ENCODE measurements at places on chromosomes 16 and 17.

GRCh38 chr17:44971776-44972483 lies 3.8 kb upstream of the C1QL1 start:
- DNase-seq = no peak

DNA sequence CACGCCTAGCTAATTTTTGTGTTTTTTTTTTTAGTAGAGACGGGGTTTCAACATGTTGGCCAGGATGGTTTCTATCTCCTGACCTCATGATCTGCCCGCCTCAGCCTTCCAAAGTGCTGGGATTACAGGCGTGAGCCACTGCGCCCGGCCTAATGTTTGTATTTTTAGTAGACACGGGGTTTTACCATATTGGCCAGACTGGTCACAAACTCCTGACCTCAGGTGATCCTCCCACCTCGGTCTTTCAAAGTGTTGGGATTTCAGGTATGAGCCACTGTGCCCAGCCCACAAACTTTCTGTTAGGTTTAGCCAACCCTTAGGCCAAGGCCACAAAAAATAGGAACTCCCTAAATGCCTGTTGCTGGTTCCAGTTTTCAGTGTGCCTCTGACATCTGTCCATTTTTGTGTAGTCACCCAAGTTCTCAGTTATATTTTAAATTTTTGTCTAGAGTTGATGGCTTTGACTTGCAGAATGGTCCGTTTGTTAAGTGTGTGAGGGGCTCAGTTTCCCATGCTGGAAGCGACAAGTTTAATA lies 12.7 kb downstream of the CCL16 start:
- DNase-seq = no peak

GRCh38 chr16:61812251-61812650 lies 224.0 kb downstream of the CDH8 start:
- DNase-seq = no peak

GRCh38 chr16:63623551-63624039 lies 1498.3 kb downstream of the CDH11 start:
- DNase-seq = no peak

DNA sequence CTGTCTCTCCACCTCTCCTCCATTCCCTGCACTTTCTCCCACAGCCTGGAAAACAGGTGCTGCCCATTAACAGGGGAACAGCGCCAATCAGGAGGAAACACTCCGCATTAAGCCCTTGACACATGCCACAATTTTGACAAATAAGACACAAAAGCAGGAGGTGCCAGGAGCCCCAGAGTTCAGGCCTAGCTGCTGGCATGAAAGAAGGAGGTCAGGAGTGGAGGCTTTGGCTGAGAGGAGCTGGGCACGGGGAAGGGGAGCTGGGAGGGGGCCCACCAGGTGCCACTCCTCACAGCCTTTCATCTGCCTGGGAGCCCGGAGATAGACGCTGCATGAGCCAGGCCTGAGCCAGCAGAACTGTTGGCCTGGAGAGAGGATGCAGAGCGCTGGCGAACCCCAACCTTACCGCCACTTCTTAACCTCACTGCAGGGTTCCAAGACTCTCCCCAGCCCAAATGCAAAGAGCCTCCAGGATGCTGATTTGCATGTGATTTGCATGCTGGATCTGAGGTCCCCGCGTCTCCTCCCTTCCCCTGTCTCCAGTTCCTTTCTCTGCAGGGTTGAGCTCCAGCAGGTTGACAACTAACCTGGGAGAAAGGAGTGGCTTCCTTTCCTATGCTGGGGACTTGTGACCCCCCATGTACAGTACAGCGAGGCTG lies 139.8 kb upstream of the SDK2 start:
- no peak for DNase-seq

DNA sequence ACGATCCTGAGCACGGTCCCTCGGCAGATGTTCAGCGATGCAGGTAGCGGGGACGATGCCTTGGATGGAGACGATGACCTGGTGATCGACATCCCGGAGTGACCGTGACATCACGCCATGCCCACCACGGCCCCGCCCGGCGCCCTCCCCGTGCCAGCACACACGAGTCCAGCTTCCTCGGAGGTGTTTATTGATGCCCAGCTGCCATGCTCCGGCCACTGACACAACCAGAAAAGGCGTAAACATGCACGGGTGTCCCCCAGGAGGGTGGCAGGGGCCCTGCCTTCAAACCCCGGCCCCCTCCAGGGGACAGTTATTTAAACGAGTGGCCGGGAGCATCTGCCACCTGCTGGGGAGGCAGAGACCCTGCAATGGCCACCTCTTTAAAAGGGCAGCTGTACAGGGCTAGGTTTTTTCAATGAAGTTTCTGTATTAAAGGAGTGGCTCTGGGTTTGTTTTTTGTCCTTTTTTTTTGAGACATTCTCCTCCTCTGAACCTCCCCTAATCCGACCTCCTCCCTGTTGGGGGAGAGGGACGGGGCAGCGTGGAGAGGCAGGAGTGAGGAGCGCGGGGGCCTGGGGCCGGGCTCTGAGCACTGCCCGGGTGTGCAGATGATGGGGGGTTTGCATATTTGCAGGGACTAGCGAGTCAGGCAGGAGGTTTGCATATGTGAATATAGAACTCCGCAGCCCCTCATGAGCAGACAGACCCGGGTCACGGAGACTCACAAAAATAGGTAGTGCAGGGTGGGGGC lies 5.3 kb downstream of the DOC2A start:
- no peak for DNase-seq

- no peak for DNase-seq
Measured at GRCh38 chr17:4960279-4960922, 7.2 kb downstream of the SPAG7 start.

- DNase-seq = no peak
Measured at GRCh38 chr17:50799582-50799981, 32.3 kb upstream of the ANKRD40CL start.

GRCh38 chr17:15220785-15221184 lies 44.3 kb downstream of the PMP22 start:
- no peak for DNase-seq

DNA sequence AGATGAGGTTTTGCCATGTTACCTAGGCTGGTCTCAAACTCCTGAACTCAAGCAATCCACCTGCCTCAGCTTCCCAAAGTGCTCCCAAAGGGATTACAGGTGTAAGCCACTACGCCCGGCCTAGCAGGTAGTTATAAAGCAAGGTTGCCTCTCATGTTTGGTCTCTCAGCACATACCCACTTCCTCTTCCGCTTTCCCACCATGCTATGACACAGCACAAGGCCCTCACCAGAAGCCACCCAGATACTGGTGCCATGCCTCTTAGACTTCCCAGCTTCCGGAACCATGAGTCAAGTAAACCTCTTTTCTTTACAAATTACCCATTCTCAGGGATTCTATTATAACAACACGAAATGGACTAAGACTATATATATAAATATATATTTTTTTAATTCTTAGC lies 143.6 kb downstream of the COPRS start:
- DNase-seq = no peak

- no peak for DNase-seq
Measured at GRCh38 chr17:45902892-45903346, 8.6 kb downstream of the MAPT start.

DNA sequence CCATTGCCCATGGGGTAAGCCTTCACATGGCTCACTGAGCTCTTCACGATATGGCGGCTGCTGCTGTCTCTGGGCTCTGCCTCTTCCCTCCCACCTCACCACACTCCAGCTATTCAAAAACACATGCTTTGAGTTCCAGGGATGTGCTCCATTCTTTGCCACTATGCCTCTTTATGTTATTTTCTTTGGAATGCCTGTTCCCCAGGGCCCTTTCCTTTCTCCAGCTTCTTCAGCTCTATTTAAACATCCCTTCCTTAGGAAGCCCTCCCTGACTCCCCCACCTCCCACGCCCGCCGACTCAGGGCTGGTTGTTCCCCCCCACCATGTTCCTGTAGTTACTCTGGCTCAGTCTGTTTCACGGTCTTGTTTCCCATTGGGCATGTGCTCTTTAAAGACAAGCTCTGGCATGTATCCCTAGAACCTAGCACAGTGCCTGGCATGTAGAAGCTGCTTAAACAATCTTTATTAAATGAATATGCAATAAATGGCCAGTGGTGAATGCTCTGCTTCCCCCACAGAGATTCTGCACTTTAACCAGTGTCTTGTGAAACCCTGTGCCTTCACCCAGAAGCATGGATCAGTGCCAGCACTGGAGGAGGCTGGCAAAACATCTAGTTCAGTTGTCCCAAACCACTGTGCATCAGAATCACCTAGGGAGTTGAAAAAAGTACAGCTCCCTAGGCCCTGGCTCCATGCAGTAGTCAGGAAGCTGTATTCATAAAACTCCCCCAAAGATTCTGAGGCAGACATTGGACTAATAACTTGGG lies 6.9 kb downstream of the MYCBPAP start:
- DNase-seq = no peak

- no peak for DNase-seq
Measured at GRCh38 chr16:30760001-30760559, 1.8 kb downstream of the CFAP119 start.

GRCh38 chr17:48732688-48733629 lies 4.4 kb upstream of the HOXB13 start:
- DNase-seq = no peak

- no peak for DNase-seq
Measured at GRCh38 chr17:61314368-61315078, 85.1 kb upstream of the TBX2 start.

DNA sequence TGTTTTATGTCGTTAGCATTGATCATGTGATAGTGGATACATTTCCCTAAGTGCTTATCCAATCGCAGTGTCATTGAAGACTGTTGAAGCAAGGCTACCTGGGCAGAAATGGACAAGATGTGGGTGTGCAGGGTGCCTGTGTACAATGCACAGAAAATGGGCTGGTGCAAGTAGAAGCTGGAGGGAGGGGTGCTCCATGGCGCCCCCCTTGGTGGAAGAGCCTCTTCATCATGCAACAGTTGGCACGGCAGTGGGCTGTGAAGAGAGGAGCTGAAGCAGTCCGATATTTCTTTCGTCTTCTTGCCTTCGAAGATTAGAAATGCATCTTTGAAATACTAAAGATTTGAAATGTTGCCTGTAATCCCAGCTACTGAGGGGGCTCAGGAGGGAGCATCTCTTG lies 100.5 kb downstream of the PLCG2 start:
- DNase-seq = no peak

- no peak for DNase-seq
Measured at GRCh38 chr16:87050142-87050541, 267.1 kb downstream of the C16orf95 start.

- no peak for DNase-seq
Measured at GRCh38 chr17:50785126-50785525, 17.8 kb upstream of the ANKRD40CL start.

DNA sequence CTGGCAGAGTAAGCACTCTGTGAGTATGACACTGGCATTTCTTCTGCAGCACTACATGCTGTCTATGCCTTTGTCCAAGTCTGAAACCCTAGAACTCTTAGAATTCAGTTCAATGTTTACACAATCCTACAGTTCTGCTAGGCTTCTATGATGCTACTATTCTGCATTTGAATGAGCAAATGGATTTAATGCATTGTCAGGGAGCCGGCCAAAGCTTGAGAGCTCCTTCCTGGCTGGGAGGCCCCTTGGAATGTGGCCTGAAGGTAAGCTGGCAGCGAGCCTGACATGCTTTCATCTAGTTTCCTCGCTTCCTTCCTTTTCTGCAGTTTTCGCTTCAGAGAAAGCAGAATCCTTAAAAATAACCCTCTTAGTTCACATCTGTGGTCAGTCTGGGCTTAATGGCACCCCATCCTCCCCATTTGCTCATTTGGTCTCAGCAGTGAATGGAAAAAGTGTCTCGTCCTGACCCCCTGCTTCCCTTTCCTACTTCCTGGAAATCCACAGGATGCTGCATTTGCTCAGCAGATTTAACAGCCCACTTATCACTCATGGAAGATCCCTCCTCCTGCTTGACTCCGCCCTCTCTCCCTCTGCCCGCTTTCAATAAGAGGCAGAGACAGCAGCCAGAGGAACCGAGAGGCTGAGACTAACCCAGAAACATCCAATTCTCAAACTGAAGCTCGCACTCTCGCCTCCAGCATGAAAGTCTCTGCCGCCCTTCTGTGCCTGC lies at the start of gene CCL2:
Gene CCL2 (plus strand): TSS at position 635 of the 730 bp plus-strand sequence. CDS start 65 bp downstream, at position 700.
- no peak for DNase-seq

GRCh38 chr16:10616756-10617640 lies 36.6 kb upstream of the EMP2 start:
- no peak for DNase-seq

- DNase-seq = no peak
Measured at GRCh38 chr17:37608351-37609169, 658 bp downstream of the SYNRG start.

DNA sequence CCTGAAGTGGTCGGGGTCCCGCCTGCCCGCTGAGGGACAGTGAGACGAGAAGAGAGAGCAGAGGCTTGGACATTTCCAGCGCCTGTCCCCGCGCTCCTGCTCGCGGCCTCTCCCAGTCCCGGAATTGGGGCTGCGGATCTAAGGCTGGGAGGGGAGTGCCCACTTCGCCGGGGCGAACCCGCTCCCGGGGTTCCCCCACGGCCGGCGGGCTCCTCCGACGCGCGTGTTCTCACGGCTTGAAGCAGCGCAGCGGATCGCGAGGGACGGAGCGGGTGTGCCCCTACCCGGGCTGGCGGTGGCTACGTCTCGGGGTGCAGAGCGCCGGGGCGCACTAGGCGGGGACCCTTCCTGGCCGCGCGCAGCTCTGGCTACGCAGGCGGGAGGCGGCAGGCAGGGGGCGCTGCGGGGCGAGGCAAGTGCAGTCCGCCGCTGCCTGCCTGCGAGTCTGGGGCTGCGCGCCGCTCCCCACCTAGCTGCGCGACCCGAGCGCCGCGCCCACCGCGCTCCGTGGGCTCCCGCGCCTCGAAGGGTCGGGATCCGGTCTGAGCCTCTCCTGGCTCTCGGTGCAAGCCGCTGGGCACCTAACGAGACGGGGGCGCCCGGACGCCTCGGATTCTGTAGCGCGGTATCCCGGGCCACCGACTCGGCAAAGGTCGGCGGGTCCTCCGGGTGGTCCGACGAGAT lies 1.2 kb downstream of the NGFR start:
- no peak for DNase-seq

DNA sequence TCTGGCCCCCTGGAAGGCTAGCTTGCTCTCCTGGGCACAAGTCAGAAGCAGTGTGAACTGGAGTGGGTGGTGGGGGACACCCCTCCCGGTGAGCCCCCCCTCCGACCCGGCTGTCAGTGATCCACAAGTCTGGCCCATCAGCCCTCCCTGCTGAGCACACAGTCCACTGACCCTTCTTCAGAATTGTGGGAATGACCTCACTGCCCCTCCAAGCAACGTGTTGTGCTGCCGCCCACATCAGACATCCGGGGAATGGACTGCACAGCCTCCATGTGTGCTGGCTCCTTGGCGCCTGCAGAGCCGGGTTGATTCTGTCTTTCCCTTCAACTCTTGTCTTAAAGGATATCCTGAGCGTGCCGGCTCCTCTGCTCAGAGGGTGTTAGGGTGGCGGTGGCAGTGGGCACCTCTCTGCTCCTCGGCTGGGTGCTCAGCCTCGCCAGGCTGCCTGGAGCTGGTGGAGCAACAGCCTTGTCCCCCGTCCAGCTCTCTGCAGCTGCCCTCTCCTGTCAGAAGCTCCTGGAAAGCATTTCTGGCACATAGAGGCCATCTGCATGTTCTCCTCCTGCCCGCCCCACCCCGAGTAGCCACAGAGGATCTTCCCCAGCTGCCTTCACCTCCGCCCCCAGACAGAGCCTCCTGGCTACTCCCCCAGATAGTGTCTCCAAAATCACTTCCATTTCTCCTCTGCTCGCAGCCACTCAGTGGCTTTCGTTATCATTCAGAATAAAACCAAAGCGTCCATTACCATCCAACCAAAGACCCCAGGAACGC lies 19.8 kb downstream of the NPTX1 start:
- DNase-seq = no peak
